ENCODE measurements at places on chromosomes 4 and X.

DNA sequence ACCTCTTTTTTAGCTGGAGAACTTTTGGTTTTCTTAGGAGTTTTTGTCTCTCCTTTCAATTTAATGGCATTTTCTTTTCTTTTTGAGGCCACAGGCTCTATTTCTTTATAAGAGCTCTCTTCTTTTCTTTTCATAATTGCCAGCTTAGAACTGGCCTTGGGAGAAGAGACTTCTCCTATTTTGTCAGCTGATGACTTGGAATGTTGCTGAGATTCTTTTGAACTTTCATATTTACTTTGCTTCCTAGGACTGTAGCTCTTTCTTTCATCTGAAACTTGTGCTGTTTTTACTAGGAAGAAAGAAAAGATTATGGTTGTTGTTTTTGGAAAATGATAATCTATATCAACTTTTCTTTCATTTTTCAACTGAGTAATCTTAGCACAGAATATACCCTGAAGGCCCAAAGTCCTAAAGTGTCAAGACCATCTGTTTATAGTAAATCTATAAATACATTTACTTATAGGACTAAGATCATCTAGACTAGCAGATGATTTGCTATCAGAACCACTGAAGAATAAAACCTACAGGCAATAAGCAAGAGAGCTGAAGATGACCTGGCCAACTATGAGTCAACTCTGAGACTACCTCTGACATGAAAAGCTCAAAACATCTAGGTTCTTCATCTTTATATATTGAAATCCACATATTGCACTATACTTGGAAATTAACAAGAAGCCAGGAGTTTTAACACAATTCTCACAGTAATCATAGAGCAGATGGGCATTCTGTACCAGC lies 45.6 kb downstream of the RFC1 start:
- DNase-seq, result no peak

DNA sequence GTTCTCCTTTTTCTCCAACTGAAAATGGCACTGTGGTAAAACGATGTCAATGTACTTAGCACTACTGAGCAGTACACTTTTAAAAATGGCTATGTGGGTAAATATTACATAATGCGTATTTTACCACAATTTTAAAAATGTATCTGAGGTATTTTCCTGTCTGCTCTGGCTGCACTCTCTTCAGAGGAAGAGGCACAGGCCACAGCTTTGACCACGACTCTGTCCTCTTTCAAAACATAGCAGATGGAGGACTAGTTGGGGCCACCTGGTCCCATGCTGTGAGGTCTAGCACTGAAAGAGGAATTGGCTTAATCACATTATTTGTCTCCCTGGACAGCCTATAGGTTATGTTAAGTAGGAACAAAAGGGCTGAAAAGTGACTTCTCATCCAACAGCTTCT lies 5.2 kb downstream of the KCNE5 start:
- no peak for DNase-seq

DNA sequence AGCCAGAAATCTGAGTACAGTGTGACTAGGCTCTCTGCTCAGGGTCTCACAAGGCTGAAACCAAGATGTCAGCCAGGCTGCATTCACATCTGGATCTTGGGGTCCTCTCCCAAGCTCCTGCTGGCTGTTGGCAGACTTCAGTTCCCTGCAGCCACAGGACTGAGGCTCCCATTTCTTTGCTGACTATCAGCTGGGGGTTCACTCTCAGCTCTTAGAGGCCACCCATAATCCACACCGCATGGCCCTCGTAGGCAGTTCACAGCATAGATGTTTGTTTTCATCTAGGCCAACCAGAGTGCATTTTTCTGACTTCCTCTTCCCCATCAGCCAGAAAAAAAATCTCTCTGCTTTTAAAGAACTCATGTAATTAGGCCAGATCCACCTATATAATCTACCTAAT lies 8.2 kb upstream of the WDR44 start:
- no peak for DNase-seq

DNA sequence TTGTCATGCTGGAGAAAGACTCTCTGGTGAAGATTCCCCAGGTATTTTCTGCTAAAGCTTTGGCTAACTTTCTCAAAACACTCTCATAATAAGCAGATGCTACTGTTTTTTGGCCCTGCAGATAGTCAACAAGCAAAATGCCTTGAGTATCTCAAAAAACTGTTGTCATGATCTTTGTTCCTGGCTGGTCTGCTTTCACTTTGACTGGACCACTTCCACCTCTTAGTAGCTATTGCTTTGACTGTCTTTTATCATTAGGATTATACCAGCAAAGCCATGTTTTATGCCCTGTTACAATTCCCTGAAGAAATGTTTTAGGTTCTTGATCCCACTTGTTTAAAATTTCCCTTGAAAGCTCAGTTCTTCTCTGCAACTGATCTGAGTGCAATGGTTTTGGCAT lies 231.5 kb downstream of the SLC7A11 start:
- DNase-seq, result no peak

GRCh38 chr4:87322754-87323153 lies at the start of gene HSD17B13:
HSD17B13 (minus strand) TSS chr4:87322882; CDS start chr4:87322841, 41 bp downstream.
- no peak for DNase-seq

DNA sequence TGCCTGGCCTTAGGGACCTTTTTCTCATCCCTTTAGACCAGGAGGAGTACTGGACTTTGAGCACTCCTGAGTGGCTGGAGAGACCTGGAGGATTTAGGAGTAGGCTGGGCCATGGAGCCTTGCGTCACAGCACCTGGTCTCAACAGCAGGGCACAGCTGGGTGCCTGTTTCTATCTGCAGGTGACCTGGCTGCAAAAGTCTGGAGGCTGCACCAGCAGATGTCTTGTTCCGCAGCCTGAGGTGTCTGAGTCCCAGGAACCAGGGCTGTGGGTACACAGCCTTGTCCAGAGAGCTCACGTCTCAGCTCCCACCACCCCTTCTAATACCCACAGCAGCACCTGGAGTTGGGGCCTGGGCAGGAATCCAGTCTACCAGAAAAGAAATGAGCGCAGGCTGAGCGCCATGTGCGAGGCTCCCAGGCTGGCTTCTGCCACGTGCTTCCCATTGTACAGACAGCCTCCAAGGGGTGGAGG lies 5.0 kb upstream of the NSD2 start:
- no peak for DNase-seq

- no peak for DNase-seq
Observed at GRCh38 chr4:184802697-184803015, 23.1 kb downstream of the ACSL1 start.

DNA sequence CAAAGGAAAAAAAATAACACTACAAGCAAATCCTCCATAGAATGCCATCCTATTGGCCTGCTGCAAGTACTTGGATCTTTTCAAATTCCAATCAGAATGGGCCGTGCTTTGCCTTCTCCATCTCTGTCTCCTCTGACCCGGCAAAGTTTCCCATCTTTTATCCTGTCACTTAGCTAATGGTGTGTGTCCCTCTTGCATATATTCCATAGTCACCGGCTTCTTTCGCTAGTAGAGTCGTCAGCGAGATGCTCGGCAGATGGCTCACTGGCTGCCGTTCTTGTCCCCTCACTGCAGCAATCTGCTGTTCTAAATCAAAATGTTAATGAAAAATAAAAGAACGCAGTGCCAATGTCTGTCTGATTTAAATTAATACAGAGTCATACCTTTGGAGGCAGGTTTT lies 22.1 kb downstream of the GRIA3 start:
- DNase-seq, result no peak

DNA sequence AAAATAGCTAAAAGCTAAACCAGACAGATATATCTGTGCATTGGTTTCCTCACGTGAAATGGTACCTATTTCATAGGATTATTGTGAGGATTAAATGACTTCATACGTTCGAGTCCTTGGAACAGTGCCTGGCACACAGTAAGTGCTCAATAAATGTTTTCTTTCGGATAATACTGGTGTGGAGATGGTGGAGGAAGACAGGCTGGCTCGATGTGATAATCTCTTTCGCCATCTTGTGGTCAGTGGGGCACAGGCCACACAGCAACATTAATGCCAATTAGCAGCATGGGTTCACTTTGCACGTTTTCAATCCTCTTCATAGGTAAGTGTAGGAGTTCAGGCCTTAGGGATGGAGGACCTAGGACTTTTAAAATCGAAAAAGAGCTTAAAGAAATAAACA lies 9.3 kb downstream of the PAGE4 start:
- no peak for DNase-seq

GRCh38 chr4:152290366-152290921 lies 245.4 kb downstream of the FBXW7 start:
- DNase-seq, result no peak

- no peak for DNase-seq
Observed at GRCh38 chr4:14167876-14168510, 540.5 kb upstream of the BOD1L1 start.

GRCh38 chr4:177802661-177803060 lies 360.4 kb upstream of the AGA start:
- no peak for DNase-seq

DNA sequence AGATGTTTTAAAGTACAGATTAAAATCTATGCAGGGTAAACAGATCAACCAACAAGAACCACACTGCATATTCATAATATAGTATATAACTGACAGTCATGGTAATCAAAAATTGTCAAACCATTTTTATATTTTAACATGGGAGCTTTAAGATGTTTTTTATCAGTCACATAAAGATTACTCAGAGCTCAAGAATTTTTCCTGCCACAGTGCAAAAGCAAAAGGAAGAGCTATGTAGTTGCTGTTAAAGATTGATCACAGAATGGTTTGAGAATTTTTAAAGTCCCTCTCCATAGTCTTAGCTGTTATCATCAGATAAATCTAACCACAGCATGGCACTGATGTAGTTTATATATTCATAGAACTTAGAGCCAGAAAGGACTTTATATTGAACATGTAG lies 8.5 kb downstream of the RAB9B start:
- DNase-seq, result no peak

DNA sequence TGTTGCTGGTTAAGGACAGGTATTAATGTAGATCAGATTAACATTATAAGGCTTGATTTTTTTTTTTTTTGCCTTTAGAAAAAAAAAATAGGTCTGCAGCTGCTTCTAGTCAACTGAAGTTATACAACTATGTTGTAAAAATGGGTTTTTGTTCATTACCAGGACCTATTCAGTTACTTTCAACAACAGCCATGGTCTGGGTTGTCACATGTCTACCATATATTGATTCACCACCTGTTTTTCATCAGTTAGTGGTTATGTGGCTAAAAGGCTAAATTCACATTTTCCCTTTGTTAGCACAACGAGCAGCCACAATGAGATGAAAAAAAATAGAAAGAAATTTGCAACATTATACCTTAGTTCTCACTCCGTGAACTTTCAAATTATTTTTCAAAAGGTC lies 45.5 kb downstream of the GLRB start:
- no peak for DNase-seq

DNA sequence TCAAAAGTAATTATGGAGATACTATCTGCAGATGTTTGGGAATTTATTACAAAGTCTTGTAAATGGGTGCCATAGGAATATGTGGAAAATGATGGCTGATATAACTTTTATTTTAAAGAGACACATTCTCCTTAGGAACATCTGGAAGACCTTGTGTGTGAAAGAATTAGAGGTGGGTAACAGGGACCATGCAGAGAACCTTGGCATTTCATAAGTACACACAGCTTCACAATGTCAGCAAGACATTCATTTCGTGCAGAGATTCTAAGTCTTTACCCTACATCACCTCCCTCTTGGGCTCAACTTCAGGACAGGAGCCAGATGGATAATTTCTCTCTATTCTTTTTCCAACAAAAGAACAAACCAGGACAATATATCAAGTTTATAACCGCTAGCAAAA lies 458.1 kb upstream of the INTU start:
- DNase-seq, result no peak

GRCh38 chr4:158617956-158618355 lies 53.7 kb downstream of the C4orf46 start:
- DNase-seq, result no peak

GRCh38 chr4:165631912-165632311 lies 241.1 kb upstream of the TLL1 start:
- no peak for DNase-seq

DNA sequence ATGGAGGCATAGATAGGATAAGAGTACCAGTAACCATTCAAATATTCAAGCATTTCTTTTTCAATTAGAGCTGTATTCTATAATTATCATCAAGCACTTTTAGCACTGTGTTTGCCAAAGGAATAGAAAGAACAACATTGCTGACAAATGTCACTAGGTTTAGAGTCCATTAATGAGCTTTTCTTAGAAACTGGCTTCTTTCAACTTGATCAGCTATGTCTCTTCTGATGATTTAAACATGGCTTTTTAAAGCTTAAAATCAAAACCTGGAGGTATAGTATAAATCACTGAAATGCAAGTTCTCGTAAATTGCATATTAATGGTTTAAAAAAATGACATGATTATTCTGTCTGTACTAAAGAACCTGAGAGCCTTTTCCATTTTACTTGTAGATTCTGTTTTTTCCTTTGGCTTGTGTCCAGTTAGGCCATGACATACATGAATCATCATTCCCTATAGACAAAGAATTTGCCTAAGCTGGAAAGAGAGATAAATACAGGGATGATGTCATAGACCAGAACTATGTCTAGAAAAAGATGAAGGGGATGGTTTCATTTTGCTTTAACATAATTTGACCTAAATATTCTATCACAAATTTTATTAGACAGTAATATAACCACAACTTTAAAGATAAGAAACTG lies 340.1 kb upstream of the CTSO start:
- no peak for DNase-seq

GRCh38 chr4:42608551-42608950 lies 48.4 kb downstream of the ATP8A1 start:
- DNase-seq, result no peak

DNA sequence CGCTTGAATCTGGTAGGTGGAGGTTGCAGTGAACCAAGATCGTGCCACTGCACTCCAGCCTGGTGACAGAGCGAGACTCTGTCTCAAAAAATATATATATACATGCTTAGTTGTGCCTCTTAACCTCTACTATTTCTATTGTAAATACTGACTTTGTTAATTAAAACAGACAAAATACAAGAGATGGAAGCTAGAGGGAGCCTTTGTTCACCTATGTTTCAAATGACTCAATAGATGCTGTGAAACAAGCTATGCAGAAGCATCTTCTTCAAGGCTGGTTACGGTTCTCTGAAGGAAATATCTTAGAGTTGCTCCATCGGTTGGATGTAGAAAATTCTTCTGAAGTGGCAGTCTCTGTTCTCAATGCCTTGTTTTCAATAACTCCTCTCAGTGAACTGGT lies 6.2 kb downstream of the NCAPG start:
- DNase-seq, result no peak

DNA sequence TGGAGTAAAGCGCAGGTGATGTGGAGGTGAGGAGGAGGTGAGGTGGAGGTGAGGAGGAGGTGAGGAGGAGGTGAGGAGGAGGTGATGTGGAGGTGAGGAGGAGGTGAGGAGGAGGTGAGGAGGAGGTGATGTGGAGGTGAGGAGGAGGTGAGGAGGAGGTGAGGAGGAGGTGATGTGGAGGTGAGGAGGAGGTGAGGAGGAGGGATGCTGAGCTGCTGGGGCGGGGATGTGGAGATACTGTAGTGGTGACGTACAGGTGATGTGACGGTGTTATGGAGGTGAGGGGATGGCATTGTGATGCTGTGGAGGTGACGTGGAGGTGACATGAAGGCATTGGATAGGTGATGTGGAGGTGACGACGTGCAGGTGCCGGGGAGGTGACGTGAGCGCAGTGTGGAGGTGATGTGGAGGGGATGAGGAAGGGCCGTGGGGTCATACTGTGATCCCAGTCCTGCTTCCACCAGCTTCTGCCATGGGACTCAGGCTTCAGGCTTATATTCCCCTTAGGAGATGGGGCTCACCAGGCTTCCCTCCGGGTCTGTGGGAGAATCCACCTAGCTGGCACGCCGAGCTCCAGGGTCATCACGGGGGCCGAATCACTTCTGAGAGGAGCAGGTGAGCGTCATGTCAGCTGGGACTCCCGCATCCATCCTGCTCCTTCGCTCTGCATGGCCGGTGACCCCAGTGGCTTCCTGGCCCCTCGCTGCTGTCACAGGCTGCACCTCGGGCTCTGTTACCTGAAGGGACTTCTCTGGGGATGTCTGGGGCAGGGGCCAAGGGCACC lies 47.9 kb upstream of the GRPEL1 start:
- no peak for DNase-seq

Measured in hypothalamus (tissue), 51 donors.